Activated T-helper 1 cell treated with anti-CD3 and anti-CD28 coated beads, Interleukin-12 subunit alpha, Interleukin-12 subunit beta, Interleukin-2, Interleukin-4 antibody, amounts not matched to agents 30 ng/mL and 10 ng/mL and 1 ng/mL, durations not matched to agents 14 hours and 24 hours and 36 hours (primary cell): ENCODE measurements at places on chromosomes 11 and 22. TPM values are rescaled to one million over a fixed set of nuclear protein-coding genes. Genes with fewer than 3 reads are reported as not detected.

- H3K4me1 ChIP-seq, result no peaks in the 10 kb centered on the region
- H3K4me3 ChIP-seq, result no peak overlapping the region
- H3K27ac ChIP-seq, result no peak overlapping the region
- DNase-seq, result no peak
Measured at GRCh38 chr11:14184028-14184940, 174.7 kb downstream of the RRAS2 start.

- H3K27ac ChIP-seq, result no peak overlapping the region
- no peaks in the 10 kb centered on the region for H3K36me3 ChIP-seq
- H3K27me3 ChIP-seq, result no peaks in the 10 kb centered on the region
- H3K4me1 ChIP-seq, result no peaks in the 10 kb centered on the region
Measured at GRCh38 chr11:5178046-5178837, 22.2 kb downstream of the OR51V1 start.

DNA sequence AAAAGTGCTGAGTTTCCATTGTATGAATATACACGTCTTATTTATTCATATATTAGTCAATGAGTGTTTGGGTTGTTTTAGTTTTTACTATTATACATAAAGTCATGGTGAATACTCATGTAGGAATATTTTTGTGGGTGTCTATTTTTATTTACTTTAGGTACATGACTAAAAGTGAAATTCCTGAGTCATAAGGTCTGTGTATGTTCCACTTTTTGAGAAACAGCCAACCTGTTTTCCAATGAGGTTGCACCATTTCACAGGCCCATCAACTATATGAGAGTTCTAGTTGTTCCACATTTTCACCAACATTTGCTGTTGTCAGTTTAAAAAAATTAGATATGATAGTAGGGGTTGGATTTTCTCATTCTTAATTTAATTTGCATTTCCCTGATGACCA, 6.6 kb upstream of the OR6X1 start:
- H3K27me3 ChIP-seq, result peaks cover 14% of the 10 kb centered on the region
- peaks cover 36% of the 10 kb centered on the region for H3K4me1 ChIP-seq
- H3K4me3 ChIP-seq, result peak overlapping the region; percentile 6
- DNase-seq, result no peak

DNA sequence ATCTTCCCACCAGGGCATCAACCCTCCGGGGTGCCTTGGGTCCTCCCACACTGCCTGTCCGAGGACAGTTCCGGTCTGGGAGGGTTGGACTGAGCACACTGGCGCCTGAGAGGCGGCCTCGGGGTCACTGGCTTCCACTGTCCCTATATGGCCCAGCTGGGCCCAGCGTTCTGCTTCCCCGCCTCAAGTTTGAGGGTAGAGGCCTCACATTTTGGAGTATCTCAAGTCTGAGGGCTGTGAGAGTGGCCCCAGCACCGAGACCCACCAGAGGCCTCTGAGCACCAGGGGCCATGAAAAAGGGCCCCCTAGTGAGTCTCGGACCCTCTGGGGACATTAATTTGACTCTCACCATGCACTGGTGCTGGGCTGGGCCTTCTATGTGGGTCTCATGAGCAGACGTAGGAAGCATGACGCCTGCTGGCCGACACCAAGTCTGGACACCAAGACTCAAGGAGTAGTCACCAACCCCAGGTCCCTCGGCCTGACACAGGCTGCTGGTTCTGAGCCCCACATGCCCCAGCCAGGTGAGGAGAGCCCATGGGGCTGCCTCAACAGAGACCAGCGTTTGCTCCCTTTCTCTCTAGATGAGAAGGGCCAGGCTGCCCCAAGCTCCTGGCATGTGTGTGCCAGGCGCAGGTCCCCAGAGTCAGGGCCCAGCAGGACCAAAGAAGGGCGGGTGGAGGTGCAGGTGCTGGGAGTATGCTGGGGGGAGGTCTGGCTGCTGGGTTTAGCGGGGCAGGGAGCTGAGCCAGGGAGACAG, 27.5 kb downstream of the ARVCF start:
- peaks cover 8% of the 10 kb centered on the region for H3K27me3 ChIP-seq
- H3K4me1 ChIP-seq, result no peaks in the 10 kb centered on the region
- no peak for DNase-seq
- H3K27ac ChIP-seq, result no peak overlapping the region
- H3K4me3 ChIP-seq, result no peak overlapping the region

DNA sequence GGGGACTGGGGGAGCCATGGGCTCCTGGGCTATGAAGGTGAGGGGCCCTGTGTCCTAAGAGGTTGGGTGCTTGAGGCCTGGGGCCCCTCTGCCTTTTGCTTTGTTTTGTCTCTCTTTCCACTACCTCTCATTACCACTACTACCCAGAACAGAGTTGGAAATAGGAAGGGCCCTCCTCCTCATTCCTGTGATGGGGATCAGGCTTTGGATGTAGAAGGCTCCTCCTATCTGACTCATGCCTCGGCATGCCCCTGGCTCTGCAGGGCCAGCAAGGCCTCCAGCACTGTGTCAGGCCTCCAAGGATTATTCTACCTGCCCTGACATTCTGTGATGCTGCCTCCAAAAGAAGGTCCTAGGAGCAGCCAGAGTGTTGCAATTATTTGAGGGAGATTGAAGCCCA, 766 bp downstream of the IZUMO1R start:
- peaks cover 3% of the 10 kb centered on the region for H3K27me3 ChIP-seq
- H3K36me3 ChIP-seq, result no peaks in the 10 kb centered on the region
- no peaks in the 10 kb centered on the region for H3K4me1 ChIP-seq
- no peak overlapping the region for H3K4me3 ChIP-seq
- no peak for DNase-seq
- no peak overlapping the region for H3K27ac ChIP-seq

- H3K36me3 ChIP-seq, result peaks cover 21% of the 10 kb centered on the region
- H3K4me3 ChIP-seq, result no peak overlapping the region
- no peak for DNase-seq
- no peak overlapping the region for H3K27ac ChIP-seq
Measured at GRCh38 chr11:33742249-33742851, 6.1 kb upstream of the CD59 start.

DNA sequence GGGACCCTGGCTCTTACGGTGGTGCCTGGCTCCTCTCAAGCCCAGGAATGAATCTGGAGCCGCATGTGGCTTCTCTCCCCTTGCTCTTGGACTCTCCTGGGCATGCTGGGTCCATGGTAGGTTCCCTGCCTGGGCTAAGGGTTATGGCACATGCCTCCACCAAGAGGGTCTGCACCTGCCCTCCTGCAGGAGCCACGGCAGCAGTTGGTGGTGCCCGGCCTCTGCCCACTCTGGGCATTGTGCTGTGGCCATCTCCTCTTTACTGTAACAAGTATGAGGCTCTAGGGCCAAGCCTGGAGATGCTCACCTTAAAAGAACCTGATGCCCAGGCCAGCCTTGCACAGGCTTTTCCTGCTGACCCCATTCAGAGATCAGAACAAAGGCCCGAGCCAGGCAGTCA, 104.0 kb upstream of the PITPNB start:
- DNase-seq, result no peak
- H3K4me1 ChIP-seq, result peaks cover 10% of the 10 kb centered on the region
- H3K4me3 ChIP-seq, result no peak overlapping the region
- no peaks in the 10 kb centered on the region for H3K27me3 ChIP-seq
- H3K36me3 ChIP-seq, result no peaks in the 10 kb centered on the region
- H3K27ac ChIP-seq, result no peak overlapping the region

GRCh38 chr11:94477624-94478023, 16.0 kb downstream of the MRE11 start:
- no peak overlapping the region for H3K4me3 ChIP-seq
- H3K27me3 ChIP-seq, result no peaks in the 10 kb centered on the region
- H3K27ac ChIP-seq, result peak overlapping the region; percentile 30
- peaks cover 27% of the 10 kb centered on the region for H3K36me3 ChIP-seq
- no peak for DNase-seq
- H3K4me1 ChIP-seq, result peaks cover 30% of the 10 kb centered on the region

DNA sequence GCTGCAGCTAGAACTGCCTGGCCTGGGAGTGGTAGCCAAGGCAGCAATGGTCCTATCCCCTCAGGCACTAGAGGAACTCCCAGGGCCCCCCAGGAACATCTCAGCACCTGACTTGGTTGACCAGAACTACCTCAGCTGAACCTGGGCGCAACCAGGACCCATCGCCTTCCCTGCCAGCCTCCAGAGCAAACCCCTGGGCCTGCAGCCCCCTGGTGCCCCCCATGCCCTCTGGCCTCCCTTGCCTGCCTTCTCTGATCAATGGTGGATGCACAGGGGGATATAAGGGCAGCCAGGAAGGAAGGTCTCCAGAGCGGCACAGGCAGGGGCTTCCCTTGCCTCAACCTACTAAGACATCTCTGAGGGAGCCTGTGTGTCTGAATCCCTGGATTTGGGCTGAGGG, 13.5 kb downstream of the MS4A10 start:
- H3K4me1 ChIP-seq, result no peaks in the 10 kb centered on the region
- no peak overlapping the region for H3K4me3 ChIP-seq
- peaks cover 8% of the 10 kb centered on the region for H3K27me3 ChIP-seq
- DNase-seq, result no peak
- H3K27ac ChIP-seq, result no peak overlapping the region

Gene GPR83
- total RNA-seq, result 0.15 TPM in 1 of 2 replicates, not detected in the other

Gene MRGPRE
- total RNA-seq, result not detected in 2 replicates

- H3K36me3 ChIP-seq, result no peaks in the 10 kb centered on the region
- DNase-seq, result no peak
- H3K27ac ChIP-seq, result no peak overlapping the region
- H3K27me3 ChIP-seq, result peaks cover 2% of the 10 kb centered on the region
Measured at GRCh38 chr22:49554741-49555140, 272.9 kb downstream of the BRD1 start.

DNA sequence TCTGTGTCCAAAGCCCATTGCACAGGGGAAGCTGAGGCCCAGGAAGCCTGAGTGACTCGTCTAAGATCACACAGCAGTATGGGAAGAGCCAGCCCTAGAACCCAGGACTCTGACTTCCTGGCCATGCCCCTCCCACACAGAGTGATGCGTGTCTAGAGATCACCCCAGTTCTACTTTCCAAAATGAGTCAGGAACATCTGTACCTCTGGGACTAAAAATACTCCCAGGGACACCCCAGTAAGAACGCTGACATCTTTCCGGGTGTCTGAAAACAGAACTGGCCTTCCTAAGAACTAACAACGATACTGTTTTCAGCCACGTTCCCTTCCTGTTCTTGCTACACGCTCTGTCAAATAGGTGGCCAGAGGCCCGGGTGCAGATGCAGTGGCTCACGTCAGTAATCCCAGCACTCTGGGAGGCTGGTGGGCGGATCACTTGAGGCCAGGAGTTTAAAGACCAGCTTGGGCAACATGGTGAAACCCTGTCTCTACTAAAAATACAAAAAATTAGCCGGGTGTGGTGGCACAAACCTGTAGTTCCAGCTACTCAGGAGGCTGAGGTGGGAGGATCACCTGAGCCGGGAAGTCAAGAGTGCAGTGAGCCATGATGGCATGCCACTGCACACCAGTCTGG, 21.7 kb upstream of the PDGFB start:
- peaks cover 28% of the 10 kb centered on the region for H3K4me1 ChIP-seq
- no peaks in the 10 kb centered on the region for H3K36me3 ChIP-seq
- DNase-seq, result peak; percentile 28
- peaks cover 2% of the 10 kb centered on the region for H3K27me3 ChIP-seq
- H3K27ac ChIP-seq, result peak overlapping the region; percentile 89

DNA sequence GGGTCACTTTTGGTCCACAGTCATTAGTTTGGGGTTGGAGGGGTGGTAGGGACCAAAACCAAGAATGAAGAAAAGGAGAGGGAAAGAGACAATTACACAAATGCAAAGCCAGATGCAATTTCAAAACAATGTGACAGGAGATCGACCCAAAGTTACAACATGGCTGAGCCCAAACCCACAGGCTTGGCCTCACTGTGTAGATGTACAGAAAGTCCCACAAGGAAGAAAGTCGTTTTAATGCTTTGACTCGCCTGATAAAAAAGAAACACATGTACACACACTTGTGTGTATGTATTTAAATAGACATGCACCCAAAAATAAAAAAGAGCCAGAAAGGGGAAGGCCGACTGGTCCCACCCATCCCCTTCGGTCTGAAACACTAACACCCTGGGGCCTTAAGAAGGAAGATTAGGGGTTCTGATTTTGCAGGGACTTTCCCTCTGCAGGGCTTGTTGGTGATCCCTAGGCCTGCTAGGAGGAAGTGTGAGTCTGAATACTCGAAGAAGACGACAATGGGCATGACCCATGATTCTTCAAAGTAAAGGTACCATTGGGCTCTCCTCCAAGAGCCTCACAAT, 104.1 kb downstream of the ETS1 start:
- H3K36me3 ChIP-seq, result peaks cover 90% of the 10 kb centered on the region
- H3K27me3 ChIP-seq, result no peaks in the 10 kb centered on the region
- H3K4me1 ChIP-seq, result peaks cover 96% of the 10 kb centered on the region
- peak overlapping the region; percentile 95 for H3K27ac ChIP-seq
- DNase-seq, result no peak
- peak overlapping the region; percentile 80 for H3K4me3 ChIP-seq

- no peaks in the 10 kb centered on the region for H3K27me3 ChIP-seq
- peak overlapping the region; percentile 93 for H3K4me3 ChIP-seq
- H3K4me1 ChIP-seq, result peaks cover 63% of the 10 kb centered on the region
- H3K27ac ChIP-seq, result peak overlapping the region; percentile 99
Measured at GRCh38 chr22:40462195-40462984, 92.0 kb downstream of the SGSM3 start.

DNA sequence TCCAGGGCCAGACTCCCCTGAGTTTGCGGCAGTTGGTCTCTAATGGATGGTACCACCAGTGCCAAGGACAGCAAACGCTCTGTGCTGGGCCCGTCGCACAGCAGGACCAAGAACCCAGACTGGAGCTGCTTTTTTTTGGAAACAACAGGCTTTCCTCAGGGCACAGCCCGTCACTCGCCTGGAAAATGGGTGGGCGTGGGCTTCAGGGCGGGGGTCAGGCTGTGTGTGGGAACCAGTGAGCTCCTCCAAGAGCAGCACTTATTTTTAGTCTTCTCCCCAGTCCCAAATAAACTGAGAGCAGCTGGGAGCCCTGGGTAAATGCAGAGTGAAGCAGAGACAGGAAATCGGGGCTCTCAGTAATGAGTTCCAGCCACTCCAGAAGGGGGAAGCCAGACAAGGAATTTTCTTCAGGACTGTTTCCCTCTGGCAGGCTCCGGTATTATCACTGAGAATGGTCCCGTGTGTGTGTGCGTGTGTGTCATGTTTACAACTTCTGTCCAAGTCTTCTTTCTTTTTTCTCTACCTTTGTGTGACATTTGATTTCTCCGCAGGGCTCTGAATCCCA, 63.0 kb downstream of the PPFIBP2 start:
- no peaks in the 10 kb centered on the region for H3K36me3 ChIP-seq
- no peak overlapping the region for H3K27ac ChIP-seq
- DNase-seq, result no peak
- peaks cover 22% of the 10 kb centered on the region for H3K4me1 ChIP-seq
- H3K27me3 ChIP-seq, result peaks cover 18% of the 10 kb centered on the region

DNA sequence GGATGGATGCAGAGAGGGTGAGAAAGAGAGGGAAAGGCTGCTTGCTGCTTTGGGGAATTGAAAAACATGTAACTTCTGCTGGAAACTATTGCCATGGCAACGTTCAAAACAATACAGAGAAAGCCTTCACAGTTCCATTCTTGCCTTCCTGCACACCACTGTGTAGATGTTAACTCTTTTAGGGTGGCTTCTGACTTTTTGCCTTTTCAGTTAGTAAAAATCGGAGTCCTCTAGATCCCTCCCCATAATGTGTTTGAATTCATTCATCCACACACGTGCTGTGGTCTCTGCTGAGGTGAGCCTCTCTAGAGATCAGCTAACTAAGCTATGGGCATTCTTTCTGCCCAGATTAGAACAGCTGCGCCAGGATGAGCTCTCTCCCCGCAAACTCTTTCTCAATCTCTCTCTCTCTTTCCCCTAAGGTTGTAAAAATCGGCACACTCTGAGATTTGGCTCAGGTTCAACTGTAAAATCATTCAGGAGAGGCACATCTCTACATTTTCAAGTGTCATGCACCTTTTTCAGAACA, 1178.3 kb downstream of the LRRC4C start:
- H3K4me3 ChIP-seq, result no peak overlapping the region
- H3K27me3 ChIP-seq, result no peaks in the 10 kb centered on the region
- no peaks in the 10 kb centered on the region for H3K4me1 ChIP-seq
- DNase-seq, result no peak
- H3K27ac ChIP-seq, result no peak overlapping the region
- no peaks in the 10 kb centered on the region for H3K36me3 ChIP-seq

Gene TRIM51
- total RNA-seq, result not detected in 2 replicates
